ENCODE measurements at places on chromosomes 5 and 9.

DNA sequence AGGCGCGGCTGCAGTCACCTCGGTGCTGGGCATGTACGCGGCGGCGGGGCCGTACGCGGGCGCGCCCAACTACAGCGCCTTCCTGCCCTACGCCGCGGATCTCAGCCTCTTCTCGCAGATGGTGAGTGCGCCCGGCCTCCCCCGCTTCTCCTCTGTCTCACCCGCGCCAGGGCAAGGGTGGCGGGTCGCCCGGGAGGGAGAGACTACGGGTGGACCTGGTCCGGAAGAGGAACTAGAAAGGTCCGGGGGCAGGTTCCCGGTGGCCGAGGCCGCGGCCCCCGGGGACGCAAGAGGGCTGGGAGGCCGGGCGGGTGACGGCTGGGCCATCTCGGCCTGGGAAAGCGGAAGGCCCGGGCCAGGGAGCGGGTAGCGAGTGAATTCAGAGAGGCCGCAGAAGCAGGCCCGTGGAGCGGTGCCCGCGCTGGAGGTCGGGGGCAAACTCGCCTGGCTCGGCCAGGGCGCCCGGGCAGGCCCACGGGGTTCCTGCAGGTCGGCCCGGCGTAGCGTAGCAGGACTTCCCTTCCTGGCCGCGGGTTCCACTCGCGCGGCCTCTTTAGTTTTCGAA is 711 bp downstream of the IRX1 start:
- no peak for DNase-seq

DNA sequence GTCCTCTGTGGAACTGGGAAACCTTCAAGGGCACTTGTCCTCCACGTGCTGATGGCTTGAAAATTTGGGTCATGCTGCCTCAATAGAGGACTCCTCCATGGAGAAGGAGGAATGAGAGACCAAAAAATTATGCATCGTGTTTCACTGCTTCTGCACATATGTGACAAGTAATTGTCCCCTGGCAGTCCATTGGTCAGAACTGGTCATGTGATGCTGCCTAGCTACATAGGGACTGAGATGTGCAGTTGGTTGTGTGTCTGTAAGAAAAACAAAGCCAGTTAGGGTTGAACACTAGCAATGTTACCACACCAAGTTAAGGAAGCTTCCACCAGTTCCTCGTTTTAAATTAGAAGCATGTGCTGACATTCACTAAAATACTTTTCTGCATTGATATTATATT is 201.9 kb upstream of the ANKH start:
- DNase-seq = no peak

DNA sequence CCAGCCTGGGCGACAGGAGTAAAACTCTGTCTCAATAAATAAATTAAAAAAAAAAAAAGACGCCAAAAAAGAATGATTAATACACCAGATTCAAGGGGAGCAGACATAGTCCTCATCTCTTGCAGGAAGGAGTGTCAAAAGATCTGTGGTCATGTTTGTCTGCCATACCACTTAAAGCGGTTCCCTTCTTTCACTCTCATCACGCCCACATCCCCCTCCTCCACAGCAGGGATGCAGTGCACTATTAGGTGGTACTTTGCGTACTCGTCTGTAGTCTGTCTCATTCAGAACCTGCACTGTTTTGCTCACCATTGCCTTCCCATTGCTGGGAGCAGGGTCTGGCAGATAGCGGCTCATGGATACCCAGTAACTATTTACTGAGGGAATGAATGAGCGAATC is 11.2 kb downstream of the CDHR2 start:
- no peak for DNase-seq

DNA sequence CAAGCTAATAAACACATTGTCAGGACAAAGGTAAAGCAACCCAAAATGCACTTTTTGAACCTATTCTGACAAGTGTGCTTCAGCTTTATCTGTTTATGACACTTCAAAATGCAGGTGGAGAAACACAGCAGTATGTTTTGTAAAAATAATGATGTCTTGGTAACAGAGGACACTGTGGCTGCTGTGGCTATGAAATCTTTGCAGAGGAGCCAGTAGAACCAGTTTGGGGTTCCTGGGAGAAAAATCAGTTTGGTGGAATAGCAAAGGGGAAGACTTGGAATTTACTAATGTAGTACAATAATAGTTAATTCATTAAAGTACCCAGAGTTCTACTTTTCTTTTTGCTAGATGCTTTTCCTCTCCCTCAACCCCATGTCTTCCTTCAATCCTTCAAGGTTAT is 40.6 kb downstream of the SIL1 start:
- no peak for DNase-seq

GRCh38 chr9:7320139-7320538 is 479.4 kb downstream of the DMAC1 start:
- DNase-seq = no peak

DNA sequence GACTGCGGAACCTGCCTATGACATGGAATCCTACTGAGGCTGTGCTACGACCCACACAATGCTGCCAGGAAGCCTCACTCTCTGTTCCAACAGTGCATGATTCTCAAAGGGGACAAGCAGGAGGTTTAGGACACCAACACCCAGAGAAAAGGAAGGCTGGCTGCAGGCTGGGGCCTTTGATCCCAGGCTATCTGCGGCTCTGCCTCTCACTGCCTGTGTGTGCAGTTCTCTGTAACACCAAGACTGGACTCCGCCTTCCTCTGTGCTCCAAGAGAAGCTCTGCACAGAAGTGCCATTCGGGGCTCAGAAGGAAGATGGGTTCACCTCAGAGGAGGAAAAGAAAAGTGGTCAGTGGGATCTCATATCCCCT is 20.5 kb downstream of the ANKH start:
- DNase-seq = no peak

- no peak for DNase-seq
Measured at GRCh38 chr9:250625-251024, 36.0 kb downstream of the DOCK8 start.

GRCh38 chr5:137078171-137078665 is 420.9 kb downstream of the SPOCK1 start:
- DNase-seq = no peak

DNA sequence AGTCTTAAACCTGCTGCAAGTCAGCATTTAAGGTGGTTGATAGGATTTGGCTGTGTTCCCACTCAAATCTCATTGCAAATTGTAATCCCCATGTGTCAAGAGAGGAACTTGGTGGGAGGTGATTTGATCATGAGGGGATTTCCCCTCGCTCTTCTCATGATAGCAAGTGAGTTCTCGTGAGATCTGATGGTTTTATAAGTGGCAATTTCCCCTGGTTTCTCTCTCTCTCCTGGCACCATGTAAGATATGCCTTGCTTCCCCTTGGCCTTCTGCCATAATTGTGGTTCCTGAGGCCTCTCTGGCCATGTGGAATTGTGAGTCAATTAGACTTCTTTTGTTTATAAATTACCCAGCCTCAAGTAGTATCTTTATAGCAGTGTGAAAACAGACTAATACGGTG is 84.3 kb upstream of the SMC2 start:
- DNase-seq = no peak

DNA sequence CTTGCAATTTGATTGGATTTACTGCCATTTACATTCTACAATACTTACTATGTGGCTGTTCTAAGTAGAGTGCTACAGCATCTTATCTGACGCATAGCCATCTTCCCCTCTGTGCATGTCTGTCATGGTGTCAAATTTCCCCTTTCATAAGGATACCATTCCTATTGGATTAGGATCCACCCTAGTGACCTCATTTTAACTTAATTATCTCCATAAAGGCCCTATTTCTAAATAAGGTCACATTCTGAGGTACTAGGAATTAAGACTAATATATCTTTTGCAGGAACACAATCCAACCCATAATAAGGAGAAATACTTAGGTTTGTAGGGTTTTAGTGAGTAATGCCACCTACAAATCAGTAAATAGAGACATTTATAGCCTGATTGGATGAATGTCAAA is 268.0 kb downstream of the ADAMTSL1 start:
- DNase-seq = no peak

DNA sequence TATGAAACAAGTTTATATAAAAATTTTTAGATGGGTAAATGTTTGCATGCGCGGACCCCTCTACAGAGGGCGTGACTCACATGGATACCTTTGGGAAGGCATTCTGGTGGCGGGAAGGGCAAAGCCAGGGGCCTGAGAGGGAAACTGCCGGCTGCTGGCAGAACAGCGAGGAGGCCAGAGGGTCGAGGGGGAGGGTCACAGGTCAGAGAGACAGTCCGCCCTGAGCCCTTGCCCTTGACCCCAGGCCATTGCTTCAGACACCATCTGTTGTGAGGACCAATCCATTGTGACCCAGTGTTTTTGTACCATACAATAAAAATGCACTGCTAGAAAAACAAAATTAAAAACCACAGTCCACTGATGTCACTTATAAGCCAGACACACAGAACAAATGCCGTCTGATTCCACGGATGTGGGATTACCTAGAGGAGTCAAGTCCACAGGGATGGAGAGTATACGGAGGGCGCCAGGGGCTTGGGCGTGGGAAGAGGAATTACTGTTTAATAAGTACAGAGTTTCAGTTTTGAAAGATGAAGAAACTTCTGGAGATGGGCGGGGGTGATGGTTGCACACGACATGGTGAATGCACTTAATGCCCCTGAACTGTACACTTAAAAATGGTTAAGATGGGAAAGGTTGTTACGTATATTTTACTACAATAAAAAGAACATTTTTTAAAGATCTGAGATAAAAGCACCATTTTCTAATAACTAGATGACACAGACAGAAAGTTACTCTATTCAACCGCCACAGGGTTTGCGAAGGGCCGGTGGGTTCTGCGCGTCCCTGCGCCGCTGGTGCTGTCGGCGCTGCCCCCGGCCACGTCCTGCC is 12.0 kb downstream of the BTNL9 start:
- no peak for DNase-seq

DNA sequence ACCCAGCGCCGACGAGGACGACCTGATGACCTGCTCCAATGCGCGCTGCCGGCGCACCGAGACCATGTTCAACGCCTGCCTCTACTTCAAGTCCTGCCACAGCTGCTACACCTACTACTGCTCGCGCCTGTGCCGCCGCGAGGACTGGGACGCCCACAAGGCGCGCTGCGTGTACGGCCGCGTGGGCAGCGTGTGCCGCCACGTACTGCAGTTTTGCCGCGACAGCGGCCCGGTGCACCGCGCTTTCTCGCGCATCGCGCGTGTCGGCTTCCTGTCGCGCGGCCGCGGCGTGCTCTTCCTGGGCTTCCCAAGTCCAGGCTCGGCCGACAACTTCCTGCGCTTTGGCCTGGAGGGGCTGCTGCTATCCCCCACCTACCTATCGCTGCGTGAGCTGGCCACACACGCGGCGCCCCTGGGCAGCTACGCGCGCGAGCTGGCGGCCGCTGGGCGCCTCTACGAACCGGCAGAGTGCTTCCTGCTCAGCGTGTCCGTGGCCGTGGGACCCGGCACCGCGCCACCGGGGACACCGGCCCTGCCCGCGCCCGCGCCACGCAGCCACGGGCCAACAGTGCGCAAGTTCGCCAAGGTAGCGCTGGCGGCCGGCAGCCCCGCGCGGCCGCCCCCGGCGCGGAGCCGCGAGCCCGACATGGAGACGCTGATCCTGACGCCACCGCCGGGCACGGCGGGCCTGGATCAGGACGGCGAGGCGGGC is 2.7 kb upstream of the PHPT1 start:
- no peak for DNase-seq

GRCh38 chr5:72842816-72843215 is 26.4 kb downstream of the TNPO1 start:
- DNase-seq = no peak

- DNase-seq = no peak
Measured at GRCh38 chr5:35920890-35921289, 17.5 kb downstream of the CAPSL start.

DNA sequence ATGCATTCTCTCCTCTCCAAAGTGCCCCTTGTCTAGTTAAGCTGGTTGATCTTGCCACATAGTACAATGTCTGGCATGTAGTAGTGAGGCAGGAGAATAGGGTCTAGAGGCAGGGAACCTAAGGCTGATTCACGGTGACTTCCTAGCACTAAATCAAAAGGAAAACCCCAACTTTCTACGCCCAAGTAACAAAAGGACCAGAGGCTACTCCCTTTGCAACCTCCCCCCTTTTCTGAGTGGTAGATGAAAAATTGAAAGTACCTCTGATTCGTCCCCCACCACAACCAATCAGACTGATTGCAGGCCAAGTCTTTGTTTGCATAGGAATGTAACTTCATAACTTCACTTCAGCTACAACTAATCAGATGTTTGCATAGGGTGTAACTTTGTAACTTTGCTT is 278.8 kb downstream of the PSAT1 start:
- DNase-seq = no peak

DNA sequence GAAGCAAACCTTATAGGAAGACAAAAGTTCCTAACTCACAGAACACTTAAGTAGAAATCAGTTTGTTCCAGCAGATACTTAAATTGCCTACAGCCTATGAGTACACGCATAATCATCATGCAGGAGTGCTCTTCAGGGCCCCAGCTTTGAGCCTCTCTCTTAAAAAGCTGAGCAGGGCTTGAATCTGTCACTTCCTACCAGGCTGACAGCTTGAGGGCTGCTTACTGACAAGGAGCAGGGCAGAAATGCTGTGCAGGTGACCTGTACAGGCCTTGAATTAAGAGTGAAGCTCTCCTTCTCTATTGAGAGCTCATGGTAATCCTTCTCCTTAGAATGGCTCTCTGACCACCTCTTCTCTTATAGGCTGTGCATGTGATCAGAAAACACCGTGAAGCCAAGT is 66.5 kb upstream of the MAST4 start:
- no peak for DNase-seq

DNA sequence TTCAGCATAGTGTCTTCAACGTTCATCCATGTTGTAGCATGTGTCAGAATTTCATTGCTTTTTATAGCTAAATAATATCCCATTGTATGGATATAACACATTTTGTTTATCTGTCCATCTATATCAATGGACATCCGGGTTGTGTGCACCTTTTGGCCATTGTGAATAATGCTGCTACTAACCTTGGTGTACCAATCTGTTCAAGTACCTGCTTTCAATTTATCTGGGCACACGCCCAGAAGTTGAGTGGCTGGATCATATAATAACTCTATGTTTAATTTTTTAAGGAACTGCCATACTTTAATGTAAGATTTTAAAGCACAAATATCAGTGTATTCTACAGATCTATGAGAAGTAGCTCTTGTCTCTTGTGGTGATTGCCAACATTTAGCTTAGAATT is 43.5 kb downstream of the SCAI start:
- no peak for DNase-seq

GRCh38 chr5:176806137-176806536 is 4.2 kb upstream of the UNC5A start:
- DNase-seq = no peak

- DNase-seq = no peak
Measured at GRCh38 chr9:93929231-93929630, 25.9 kb downstream of the BARX1 start.

GRCh38 chr5:15587916-15588315 is 87.9 kb downstream of the FBXL7 start:
- DNase-seq = no peak

- peak; percentile 5 for DNase-seq
Measured at GRCh38 chr9:96149533-96150280, 152.3 kb downstream of the HSD17B3 start.

Data from CD4-positive, alpha-beta T cell treated with Interleukin-6 at 100 ng/mL for 8 hours (primary cell).